ENCODE measurements at places on chromosomes 12 and 14.
A peak's percentile ranks its signal among the peaks of the same experiment; 100 is the strongest.

- no peak for DNase-seq
These were observed 21.4 kb downstream of the SMOC1 start for GRCh38 chr14:69900603-69901002.

- no peak for DNase-seq
These were observed 38.0 kb downstream of the LTBP2 start for GRCh38 chr14:74574090-74574433.

GRCh38 chr14:84252706-84253105, 1277.2 kb upstream of the FLRT2 start:
- DNase-seq, result no peak

GRCh38 chr12:131896080-131896810, 1.8 kb downstream of the ULK1 start:
- DNase-seq, result peak; percentile 59

- DNase-seq, result no peak
These were observed 28.3 kb upstream of the ZFP36L1 start for GRCh38 chr14:68820999-68821683.

GRCh38 chr12:53575502-53576249, 50.5 kb downstream of the ATF7 start:
- DNase-seq, result no peak

DNA sequence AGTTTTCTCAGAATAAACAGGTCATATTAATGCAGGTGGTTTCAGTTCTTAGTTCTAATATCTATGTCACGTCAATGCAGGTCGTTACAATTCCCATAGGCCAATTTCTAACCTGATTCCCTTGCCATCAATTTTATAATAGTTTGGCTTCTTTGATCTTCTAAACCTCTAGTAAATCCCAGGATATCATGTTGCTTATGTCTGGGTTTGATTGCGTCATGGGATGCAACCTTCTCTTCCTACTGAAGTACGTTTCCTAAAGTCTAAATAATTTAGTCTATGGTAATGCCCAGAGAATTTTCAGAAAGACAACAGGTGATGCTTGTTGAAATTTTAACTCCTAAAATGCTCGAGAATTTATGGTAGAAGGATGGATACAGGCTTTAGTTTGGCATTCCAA, 19.2 kb downstream of the TAS2R7 start:
- no peak for DNase-seq

- no peak for DNase-seq
These were observed 494.4 kb upstream of the RGS6 start for GRCh38 chr14:71437870-71438269.

- no peak for DNase-seq
These were observed 224.3 kb downstream of the SLC41A2 start for GRCh38 chr12:104733717-104734175.

DNA sequence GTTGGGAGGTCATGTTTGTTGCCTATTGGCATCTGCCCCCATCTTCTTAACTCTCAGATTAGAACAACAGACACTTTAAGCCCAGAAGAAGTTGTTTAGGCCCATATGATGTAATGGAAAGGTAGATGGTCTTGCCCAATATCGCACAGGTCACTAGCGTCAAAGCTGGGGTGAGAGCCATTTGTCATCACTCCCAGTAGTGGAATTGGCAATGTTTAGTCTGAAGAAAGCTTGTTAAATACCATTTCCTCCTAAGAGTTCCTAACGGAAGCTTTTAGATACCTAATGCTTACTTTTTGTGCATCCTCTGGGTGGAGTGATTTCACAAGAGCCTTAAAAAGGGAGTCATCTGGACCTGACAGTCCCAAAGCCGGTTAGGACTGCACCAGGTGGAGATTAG, 125.4 kb downstream of the DACT1 start:
- no peak for DNase-seq

GRCh38 chr12:26728205-26729050, 104.6 kb downstream of the ITPR2 start:
- no peak for DNase-seq

- no peak for DNase-seq
These were observed 199.8 kb upstream of the ARHGAP5 start for GRCh38 chr14:31877255-31877798.

DNA sequence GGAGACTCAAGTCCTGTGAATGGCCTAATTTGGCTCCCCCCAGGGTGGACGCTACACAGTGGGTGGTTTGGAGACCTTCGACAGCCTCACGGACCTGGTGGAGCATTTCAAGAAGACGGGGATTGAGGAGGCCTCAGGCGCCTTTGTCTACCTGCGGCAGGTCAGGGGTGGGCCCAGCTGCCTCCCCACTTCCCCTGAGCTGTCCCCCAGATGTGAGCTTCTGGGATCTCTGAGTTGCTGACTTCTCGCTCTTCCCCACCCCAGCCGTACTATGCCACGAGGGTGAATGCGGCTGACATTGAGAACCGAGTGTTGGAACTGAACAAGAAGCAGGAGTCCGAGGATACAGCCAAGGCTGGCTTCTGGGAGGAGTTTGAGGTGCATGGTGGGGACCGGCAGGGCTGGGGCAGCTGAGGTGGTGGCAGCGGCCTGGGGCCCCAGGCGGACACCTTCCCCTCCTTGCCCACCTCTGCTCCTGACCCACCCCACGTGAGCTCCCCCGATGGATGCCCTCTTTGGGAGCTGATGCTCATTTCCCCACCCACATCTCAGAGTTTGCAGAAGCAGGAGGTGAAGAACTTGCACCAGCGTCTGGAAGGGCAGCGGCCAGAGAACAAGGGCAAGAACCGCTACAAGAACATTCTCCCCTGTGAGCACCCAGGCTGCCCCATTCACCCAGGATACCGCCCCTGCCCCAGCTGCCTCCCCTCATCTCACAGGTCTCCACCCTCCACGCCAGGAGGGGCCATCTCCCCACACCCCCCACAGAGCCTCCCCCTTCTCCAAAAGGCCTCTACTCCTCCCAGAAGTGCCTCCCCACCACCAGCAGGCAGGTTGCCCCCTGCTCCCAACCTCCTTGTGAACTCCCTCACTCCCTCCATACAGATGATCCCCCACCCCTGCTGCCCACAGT, 4.2 kb downstream of the PTPN6 start:
- no peak for DNase-seq

GRCh38 chr14:90560991-90561390, 164.2 kb downstream of the CALM1 start:
- no peak for DNase-seq

- no peak for DNase-seq
These were observed 10.9 kb upstream of the SNX6 start for GRCh38 chr14:34640826-34641225.

GRCh38 chr12:82426586-82426985, 68.3 kb downstream of the METTL25 start:
- DNase-seq, result no peak

DNA sequence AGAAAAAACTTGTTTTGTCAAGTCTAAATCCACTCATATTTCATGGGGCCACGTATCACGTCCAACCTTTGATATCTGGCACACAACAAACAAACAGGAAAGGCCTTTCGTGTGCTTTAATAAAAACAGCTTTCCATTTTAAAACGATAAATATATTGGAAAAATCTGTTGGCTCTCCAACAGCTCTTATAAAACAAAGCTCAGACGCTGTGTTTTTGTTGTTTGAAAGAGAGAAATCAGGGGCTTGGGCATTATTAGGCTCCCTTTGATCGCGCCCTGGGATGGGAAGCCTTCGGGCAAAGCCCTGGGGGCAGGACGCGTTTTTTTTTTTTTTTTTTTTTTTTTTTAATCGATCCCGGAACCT, 429 bp upstream of the PLEKHA5 start:
- DNase-seq, result no peak

DNA sequence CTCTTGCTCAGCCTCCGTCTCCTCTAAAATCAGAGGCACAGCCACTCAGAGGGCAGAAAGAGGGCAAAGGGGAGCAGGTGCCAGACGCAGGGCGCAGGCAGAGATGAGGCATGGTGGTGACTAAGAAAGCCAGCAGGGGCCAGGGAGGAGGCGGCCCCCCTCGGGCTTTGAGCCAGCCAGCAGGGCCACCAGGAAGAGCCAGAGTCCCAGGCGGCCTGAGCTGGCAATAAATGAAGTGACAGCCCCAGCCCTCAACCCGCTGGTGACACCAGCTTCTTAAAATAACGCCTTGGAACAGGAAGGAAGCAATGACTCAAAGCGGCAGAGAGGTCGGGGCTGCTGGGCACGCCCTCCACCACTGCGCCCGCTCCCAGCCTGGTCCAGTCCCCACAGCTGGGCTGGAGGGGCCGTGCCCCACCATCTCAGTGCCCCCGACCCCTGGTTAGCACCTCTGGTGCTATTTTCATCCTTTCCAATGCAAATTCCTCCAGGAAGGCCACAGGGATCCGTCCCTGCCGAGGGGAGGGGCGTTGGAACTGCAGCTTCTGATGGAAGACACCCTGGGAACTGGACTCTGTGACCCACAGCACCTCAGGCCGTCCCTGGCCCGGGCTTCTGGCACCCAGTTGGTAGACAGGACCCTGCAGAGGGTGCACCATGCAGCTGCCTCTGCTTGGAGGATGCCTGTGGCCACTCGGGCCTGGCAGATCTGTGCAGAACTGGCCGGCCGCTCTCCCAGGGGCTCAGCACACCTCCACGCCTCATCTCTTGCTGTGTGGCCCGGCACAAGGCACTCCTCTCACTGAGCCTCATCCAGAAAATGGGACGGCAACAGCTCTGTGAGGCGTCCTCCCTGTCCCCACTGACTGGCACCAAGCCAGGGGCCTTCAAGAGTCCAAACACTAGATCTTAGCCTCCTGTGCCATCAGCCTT, 113.7 kb downstream of the NCOR2 start:
- DNase-seq, result no peak

DNA sequence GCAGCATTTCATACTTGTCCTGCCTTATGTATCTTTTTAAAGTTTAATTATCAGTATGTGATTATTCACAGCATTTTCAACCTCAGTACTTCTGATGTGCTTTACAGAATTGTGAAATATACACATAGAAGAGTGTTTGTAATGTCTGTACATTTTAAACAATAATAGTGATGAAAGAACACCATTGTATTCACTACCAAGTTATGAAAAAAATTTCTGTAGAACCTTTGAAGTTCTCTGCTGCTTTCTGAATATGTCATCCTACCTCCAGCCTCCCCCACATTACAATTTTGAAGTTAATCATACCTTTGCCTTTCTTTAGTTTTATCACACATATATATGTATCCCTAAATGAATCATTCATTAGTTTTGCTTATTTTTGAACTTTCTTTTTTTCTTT, 24.8 kb downstream of the FRMD6 start:
- no peak for DNase-seq

- DNase-seq, result no peak
These were observed 56.7 kb downstream of the FOXG1 start for GRCh38 chr14:28823245-28823644.

DNA sequence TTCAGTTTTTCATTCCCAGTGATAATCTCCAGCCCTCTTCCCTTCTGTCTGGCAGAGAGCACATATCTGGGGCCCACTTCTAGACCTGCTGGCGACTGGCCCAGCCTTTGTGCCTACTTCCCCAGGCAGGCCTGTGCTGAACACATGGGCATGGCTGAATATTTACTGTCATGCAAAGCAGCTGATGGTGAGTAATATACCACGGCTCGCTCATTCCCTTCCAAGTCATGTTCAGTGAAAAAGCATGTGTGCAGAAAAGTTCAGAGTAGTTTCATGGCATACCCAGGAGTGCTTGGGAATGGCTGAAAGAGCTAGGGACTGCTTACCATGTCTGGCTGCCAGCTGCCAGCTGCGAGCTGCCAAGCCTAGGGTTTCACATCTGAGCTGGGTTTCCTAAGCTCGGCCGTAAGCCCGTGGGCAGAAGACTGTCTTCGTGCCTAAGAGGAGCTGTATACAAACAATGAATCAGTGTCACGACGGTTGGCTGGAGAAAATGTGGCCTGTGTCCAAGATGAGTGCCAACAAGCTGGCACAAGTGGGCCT, 179.9 kb upstream of the PELI2 start:
- DNase-seq, result peak; percentile 54

DNA sequence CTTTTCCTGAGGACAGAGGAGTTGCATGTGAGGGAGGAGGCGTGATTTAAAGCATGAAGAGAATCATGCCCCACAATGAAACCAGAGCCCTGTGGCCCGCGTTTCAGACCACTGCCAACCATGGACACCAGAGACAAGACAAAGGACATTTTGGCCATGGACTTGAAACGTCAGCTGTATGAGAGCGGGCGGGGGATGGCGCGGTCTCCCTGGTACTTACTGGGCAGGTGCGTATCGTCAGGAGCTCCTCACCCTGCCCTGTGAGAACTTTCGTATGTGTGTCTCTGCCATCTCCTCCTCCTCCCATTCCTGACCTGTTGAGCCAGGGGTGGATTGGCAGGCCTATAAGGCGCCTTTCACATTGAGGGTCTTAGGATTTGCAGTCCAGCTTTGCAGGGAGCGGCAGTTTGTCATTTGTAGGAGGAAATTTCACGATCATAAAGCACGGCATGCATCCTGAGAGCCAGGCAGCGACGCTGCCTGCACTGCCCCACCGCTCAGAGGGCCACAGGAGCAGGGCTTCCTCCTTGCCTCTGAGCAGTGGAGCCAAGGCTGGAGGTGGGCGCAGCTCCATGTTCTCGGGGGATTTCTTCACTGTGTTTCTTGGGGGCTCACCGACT, 22.2 kb downstream of the SFSWAP start:
- no peak for DNase-seq

GRCh38 chr12:130636370-130636769, 79.7 kb downstream of the RIMBP2 start:
- no peak for DNase-seq

- DNase-seq, result peak; percentile 75
These were observed 25.0 kb downstream of the HIP1R start for GRCh38 chr12:122860040-122860853.

GRCh38 chr12:48969833-48970701, 1.5 kb downstream of the WNT10B start:
- no peak for DNase-seq

GRCh38 chr12:103742349-103742932, 98.6 kb downstream of the NT5DC3 start:
- no peak for DNase-seq

DNA sequence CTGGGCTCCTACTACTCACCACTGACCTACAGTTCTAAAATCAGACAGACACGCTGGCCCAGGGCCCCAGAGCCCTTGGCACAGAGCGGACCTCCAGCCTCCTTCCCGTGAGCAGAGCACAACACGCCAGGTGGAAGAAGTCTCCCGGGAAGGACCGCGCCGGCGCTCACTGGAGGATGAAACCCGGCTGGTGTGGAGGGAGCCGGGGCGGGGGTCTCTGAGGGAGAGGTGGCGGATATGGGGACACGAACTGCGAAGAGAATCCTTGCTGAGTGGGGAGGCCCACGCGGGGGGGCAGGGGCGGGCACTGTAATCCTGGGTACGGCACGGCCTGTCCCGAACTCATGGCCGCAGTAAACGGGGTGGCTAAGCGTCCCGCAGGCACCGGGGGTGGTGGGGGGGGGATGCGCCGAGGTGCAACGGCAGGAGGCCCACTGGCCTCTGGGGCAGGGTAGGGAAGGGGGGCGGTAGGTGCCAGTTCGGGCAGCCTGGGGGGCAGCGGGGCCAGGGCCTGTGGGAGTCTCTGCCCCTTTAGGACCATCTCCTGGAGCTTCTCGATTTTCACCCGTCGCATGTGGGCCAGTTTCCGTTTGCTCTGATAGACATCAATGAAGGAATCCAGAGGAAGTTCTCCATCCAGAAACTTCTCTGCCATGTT, 28.8 kb downstream of the VPS37B start:
- no peak for DNase-seq

GRCh38 chr12:53712059-53712643, 15.1 kb downstream of the CALCOCO1 start:
- DNase-seq, result no peak

All from substantia nigra (tissue), 51 donors.